NCI-H1092 treated with DMSO at 0.1 percent for 48 hours (cell line): ENCODE measurements at places on chromosomes 1 and 21.

DNA sequence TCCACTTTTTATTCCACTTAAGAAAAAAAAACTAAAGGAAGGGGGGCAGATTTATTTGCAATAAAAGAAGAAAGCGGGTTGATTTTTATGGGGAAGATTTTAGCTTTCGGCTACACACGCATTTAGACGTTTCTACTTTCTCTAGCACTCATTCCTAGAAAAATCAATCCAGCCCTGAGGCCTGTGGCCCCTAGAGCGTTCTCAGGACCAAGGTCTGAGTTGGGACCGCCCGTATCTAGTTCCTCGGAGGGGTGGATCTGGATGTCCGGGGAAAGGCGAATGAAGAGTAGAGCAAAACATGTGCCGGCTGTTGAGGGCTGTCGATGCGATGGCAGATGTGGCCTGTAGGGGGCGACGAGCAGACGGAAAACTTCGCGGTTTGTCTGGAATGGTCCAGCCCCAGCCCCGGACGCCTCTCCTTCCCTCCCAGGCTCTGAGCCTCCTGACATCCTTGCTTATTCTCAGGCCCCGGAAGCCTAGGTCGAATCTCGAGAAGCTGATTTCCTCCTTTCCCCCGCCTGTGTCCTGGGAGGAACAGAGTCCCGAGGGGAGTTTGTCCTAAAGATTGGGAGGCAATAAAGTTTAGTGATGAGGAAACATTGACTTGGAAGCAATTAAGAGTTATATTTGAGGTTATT, 5.2 kb downstream of the FOXD3 start:
- peak; percentile 17 for DNase-seq

DNA sequence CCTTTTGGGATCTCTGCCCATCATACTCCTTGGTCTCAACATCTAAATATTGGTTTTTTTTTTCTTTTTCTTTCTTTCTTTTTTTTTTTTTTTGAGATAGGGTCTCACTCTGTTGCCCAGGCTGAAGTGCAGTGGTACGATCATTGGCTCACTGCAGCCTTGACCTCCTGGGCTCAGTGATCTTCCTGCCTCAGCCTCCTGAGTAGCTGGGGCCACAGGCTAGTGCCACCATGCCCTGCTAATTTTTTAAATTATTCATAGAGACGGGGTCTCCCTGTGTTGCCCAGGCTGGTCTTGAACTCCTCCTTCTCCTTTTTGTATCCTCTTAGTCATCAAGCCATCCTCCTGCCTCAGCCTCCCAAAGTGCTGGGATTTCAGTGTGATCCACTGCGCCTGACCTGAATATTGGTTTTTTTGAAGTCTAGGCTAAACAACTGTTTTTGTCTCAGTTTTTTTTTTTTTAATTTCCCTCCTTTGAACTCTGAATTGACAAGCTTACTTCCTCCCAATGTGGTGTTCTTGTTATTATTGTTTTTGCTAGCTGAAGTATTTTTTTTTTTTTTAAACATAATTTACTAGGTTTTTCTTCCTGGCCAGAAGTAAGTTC, 30.9 kb downstream of the MAPKAPK2 start:
- DNase-seq: no peak

DNA sequence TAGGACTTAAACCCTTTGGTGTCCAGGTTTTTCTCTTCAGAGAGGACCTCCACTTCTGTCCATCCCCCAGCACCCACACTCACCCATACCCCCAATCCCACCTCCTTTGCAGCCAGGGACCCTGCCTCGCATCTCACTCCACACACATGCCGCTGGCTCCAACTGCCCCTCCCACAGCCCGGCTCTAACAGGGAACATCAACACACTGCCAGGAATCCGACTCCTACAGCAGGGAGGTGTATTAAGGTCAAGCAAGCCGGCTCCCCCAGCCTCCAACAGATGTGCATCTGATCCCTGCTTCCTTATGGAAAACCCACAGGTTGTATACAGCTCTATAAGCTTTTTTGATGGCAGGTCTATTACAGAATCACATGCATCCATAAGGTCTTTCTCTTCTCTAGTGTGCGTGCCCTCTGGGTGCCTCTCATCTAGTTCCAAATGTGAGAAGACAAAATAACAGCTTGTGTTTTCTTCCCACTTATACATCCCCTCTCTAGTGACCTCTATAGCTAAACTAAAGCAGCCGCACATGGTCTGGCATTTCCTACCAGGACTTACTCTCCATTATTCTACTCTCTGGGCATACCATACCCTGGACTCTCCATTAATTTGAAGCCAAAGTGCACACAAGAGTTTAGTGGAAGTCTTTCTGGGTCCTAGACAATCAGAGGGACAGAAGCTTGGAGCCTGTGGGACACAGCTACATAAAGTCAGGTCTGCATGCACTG, 16.3 kb downstream of the PIK3C2B start:
- DNase-seq: no peak

DNA sequence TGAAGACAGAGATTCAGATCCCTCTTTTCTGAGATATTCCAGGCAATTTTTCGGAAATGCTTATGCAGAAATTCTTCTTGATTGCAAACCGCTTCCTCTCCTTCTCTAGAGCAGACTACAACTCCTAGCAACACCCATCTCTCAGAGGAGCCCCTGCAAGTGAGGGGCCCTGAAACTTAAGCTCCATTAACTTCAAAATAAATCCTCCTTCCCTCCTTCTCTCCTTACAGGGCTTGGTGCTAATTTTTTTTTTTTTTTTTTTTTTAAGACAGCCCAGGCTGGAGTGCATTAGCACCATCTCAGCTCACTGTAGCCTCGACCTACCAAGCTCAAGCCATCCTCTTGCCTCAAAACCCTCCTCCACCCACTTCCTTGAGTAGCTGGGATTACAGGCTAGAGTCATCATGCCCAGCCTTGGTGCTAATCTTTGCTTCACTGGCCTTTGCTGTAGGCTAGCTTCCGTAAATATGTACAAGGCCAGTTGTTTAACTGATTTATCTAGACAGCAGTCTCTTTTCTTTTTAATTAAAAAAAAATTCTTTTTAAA, 30.2 kb upstream of the SFPQ start:
- DNase-seq: no peak

DNA sequence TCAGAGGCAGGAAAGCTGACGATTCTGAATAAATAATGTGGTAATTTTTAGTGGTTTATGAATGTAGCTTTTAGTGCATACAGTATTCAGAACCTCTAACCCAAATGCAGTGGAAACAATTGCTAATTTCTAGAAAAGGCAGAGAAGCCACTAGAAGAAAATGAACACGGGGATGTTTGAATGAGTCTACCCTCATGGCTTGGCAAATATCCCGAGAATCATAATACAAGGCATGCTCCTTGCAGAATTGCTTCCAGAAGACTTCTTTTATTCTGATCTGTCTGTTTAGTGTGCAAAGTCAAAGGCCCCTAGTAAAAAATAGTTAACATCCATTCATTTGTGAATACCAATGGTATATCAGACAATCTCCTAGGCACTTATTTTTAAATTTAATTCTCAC, 246.8 kb downstream of the LMO4 start:
- no peak for DNase-seq

DNA sequence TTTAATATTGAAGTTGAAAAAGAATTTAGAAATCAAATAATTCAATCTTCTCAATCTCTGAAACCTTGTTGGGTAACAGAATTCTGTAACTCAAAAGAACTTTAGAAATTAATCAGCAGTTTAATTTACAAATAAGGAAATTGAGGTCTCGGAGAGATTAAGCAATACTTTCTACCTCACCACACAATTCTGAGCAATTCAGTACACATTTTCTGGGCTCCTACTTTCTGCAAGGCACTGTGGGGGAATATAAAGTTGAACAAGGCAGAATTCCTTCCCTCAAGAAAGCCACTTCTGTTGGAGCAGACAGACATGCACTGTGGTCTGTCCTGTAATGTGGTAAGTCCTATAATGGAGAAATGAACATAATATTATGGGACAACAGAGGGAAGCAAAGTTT, 47.7 kb downstream of the MEF2D start:
- no peak for DNase-seq
